ENCODE measurements at places on chromosomes 2 and 18.
A peak's percentile ranks its signal among the peaks of the same experiment; 100 is the strongest.

- DNase-seq: no peak
These were observed 1.2 kb downstream of the M1AP start for GRCh38 chr2:74646834-74647482.

GRCh38 chr2:85133751-85134254 is 611 bp downstream of the TCF7L1 start:
- DNase-seq: peak; percentile 19

GRCh38 chr2:174863183-174863582 is 98.9 kb upstream of the CHRNA1 start:
- no peak for DNase-seq

GRCh38 chr18:3248658-3249359 is 1.2 kb downstream of the MYL12A start:
- peak; percentile 42 for DNase-seq

DNA sequence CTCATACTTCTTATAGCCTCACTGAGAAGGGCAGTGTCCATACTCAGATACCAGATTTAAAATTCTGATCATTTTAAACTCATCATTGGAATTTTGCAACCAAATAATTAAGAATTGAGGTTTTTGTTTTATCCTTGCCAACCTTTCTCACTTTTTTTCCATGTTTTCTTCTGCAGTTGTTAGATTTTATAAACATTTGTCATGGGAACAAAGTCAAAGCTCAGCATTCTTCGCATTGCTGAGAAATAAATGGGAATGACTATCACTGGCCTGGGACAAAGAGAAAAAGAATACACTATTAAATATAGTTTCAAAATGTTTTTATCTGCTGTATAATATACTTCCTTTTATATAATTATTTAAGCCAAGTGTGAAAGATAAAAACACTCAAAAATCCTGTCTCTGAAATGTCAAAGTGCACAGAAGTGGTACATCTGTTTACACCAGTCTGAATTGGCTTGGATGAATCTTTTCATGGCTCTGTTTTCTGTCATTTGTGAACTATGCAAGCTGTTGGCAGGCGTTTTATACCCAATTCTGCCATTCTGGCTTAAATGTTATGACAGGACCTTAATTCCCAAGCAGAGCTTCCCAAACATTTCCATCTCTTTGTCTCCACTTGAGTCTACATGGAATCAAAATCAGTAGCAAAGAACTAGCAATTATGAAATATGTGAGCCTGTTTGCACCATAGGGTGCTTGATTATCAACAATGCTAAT is 249.3 kb upstream of the SYT4 start:
- DNase-seq: no peak

GRCh38 chr2:105809097-105809473 is 64.4 kb downstream of the NCK2 start:
- DNase-seq: no peak

GRCh38 chr2:52501715-52502475 is 1265.7 kb upstream of the CHAC2 start:
- no peak for DNase-seq

GRCh38 chr2:218780046-218780445 is 1.9 kb upstream of the CYP27A1 start:
- no peak for DNase-seq

- DNase-seq: no peak
These were observed 47.8 kb downstream of the NHEJ1 start for GRCh38 chr2:219112651-219113338.

DNA sequence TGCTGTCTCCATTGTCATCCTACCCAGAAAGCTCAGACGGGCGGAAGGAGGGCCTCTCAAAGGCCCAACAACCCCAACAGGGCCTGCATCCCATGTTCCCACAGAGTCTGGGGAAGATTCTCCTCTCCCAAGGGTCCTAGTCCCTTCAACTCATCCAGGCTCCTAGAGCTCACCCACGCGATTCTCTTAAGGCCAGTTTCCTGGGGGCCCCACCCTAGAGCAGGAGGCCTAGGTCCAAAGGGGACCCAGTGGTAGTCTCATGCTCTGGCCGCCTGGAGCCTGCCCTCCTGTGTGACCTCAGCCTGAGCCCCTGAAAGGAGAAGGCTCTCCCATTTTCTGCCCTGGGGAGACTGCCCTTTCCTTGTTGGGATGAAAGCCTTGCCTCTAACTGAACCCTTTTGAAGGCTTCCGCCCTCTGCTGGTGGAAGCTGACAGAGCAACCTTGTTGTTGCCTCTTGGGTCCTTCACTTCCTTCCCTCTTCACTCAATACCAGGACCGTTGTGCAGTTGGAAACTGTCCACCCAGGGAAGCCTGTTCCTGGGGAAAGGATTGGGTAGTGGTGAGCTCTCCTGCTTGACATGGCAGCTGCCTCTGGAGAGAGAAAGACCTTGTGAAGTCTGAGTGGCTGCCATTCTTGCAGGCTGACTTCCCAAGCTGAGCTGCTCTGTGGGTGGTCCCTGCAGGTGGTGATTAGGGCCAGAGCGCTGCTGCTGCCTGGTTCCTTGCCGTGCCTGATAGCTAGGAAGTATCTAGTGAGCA is 86.0 kb upstream of the ALPP start:
- DNase-seq: peak; percentile 33

DNA sequence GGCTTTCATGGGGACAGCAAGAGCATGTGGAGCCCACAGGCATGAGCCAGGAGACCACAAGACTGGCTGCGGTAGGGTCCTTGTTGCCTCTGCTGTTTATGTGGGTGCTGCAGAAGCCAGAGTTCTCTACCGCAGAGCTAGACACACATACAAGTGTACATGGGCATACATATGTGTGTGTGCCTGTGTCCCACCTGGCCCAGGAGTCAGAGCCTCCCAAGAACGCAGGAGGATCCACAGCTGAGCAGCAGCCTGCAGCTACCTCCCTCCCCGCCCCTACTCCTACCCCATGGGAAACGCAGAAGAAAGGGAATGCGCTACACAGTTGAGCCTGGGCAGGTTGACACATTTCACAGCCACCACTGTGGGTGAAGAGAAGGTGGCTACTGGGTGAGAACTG is 438.1 kb upstream of the SMIM21 start:
- no peak for DNase-seq

GRCh38 chr2:201973305-201973928 is 60.2 kb upstream of the FZD7 start:
- DNase-seq: no peak

GRCh38 chr2:220143336-220143735 is 515.9 kb downstream of the SLC4A3 start:
- peak; percentile 63 for DNase-seq

DNA sequence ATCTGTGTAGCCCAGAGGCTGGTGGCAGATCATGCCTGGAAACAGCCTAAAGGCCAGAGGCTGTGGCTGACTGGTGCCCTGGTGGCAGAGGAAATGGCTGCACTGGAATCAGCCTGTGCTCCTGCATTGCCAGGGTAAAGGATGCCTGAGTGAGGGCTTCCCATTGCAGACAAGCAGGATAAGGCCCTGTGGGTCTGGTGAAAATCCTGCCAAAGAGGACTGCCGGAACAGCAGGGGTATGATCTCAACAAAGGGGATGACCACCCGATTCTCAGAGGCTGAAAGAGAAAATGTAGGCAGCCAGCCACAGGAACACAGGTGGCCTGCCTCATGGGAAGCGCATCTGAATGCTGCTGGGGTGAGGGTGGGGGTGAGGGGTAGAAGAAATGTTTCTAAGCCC is 48.2 kb downstream of the FBXO48 start:
- DNase-seq: no peak

DNA sequence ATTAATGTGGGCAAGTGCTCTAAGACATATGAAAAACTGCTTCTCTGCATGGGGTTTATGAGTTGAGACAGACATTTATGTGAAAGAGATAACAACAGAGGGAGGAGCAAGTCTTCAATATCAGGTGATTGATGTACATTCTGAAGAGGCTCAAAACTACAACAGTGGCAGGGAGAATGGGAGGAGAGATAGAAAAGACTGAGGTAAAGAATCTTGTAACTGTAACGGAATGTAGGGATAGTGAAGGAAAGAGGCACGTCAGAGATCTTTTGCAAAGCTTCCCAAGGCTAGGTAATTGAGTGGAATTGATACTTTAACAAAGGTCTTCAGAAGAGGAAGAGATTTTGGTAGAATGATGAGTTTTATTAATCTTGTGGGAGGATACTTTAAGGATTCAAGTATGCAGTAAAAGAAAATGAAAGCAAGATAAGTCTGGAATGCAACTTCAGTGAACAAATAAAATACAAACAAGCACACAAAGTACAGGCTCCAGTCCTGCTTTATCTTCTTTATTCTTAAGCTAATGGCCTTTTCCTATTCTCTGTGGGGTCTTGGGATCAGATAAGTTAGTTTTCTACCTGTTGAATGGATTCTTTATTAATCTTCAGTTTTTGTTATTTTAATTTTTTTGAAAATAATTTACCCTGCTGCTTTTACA is 15.0 kb downstream of the SMAD4 start:
- DNase-seq: no peak

DNA sequence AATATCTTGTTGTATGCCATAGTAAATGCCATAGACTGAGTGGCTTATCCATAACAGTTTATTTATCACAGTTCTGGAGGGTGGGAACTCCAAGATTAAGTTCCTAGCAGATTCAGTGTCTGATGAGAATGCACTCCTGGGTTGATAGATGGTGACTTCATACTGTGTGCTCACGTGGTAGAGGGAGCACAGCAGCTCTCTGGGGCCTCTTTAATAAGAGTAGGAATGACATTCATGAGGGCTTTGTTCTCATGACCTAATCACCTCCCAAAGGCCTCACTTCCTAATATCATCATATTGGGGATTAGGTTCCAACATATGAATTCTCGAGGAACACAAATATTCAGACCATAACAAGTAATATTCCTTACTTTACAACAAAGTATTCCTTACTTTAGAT is 98.1 kb upstream of the SH3BP4 start:
- no peak for DNase-seq

- DNase-seq: no peak
These were observed 82.0 kb downstream of the TMEM17 start for GRCh38 chr2:62423883-62424458.

- DNase-seq: no peak
These were observed 116.6 kb downstream of the LAMA3 start for GRCh38 chr18:23805898-23806297.

DNA sequence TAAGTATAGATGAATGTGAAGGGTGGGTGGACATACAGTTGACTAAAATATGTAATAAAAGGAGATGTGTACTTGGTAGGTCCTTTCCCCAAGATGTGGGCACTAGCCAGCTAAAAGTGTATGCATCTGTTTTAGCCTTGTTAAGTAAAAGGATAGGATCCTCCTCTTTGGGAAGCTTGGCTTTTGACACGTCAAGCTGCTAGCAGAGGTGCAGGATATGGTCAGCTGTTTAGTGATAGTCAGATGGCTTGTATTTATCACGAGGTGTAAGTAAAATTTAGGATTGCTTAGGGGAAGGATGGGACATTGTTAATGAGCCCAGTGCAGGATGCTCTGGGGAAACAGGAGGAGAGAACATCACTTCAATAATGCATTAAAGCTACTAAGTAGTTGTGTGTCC is 1.5 kb downstream of the MFSD6 start:
- no peak for DNase-seq

- peak; percentile 56 for DNase-seq
These were observed 102.4 kb downstream of the BABAM2 start for GRCh38 chr2:27992787-27993401.

GRCh38 chr2:153077311-153077710 is 358.9 kb downstream of the ARL6IP6 start:
- DNase-seq: no peak

DNA sequence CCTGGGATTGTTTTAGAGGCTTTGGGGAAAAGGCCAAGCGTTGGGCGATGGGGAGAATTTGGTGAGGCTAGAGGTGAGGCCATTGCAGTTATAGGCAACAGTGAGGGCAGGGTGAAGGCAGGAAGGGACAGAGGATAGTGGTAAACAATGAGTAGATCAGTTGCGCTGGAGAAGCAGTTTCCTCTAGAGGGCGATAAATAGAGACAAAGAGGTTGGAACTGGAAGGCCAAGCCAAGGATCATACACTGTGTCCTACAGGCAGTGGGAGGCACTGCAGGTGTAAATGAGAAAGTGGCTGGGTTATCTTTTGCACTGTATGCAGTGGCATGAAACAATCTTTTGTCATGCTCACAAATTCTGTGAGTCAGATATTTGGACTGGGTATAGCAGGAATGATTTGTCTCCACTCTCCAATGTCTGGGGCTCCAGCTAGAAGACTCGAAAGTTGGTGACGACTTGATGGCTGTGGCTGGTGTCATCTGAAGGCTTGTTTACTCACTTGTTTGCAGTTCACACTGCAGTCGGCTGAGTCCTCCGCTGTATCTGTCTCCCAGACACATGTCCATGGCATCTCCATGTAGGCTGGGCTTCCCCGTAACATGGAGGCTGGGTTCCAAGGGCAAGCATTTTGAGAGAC is 82.1 kb downstream of the TNP1 start:
- DNase-seq: peak; percentile 29

DNA sequence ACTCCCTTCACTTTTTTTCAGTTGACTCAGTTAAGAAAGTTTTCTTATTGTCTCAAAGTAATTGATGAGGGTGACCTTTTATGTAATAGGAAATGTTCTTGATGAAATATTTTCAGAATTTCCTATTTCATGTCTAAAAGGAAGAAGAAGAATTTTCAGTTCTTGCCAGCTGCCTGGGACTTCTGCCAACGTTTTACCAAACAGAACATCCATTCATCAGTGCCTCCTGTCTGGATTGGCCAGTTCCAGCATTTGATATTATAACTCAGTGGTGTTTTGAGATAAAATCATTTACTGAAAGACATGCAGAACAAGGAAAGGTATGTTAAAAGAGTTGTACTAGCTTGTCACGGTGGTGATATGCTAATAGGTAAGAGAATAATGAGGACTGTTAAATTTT is 104.7 kb upstream of the MYO3B start:
- peak; percentile 84 for DNase-seq

DNA sequence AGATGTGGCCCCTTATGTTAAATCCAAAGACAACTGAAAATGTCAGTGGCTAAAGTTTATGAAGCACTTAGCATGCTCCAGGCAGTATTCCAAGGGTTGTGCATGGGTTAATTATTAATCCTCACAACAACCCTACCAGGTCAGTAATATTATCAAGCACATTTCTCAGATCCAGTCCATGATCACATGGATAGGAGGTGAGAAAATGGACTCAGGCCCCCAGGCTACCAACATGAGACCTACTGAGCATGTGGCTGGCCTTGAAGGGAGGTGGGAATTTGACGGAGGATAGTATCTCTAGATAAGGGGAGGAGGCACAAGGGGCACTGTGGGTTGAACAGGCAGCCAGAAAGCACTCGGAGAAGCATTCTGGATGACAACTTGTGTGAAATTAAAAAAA is 412.0 kb downstream of the MEIS1 start:
- no peak for DNase-seq

- no peak for DNase-seq
These were observed 256.5 kb downstream of the TGIF1 start for GRCh38 chr18:3706279-3707097.

- peak; percentile 42 for DNase-seq
These were observed 192.0 kb upstream of the TANK start for GRCh38 chr2:160968183-160968582.

DNA sequence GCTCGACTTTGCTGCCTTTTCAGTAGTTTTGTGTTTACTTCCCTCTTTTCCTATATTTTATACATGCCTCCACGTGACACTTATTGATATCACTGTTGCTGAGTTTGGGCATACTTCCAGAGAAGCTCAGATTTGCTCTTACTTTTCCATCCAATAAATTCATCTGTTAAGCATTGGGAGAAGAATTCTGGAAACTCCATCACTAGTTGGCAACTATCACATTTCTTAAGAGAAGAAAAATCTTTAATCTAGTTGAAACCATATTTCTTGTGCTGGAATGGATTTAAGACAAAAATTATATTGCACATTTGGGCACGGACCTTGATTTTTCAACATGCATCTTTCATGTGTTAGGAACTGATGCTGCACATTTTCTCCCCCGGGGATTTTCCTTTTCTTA is 52.6 kb upstream of the CPO start:
- no peak for DNase-seq

- peak; percentile 25 for DNase-seq
These were observed 37.6 kb upstream of the MCM6 start for GRCh38 chr2:135913727-135914365.

Measured in fibroblast of gingiva (primary cell).